ENCODE measurements at places on chromosomes 7 and 10.

- DNase-seq, result no peak
Measured at GRCh38 chr10:122404576-122404975, 30.1 kb downstream of the PLEKHA1 start.

GRCh38 chr7:133854739-133855138 lies 272.4 kb upstream of the LRGUK start:
- no peak for DNase-seq

DNA sequence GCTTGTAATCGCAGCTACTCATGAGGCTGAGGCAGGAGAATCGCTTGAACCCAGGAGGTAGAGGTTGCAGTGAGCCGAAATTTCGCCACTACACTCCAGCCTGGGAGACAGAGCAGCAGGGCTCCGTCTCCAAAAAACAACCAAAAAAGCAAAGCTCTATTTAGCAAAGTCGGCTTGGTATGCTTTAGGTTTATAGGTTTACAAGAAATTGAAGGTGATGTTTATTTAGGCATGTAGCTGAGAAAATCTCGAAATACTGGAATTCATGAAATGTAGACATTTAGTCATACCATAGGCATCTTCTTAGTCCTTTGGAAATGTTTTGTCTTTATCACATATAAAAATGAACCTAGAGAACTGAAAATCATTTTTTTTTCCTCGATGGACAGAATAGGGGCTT lies 453.8 kb upstream of the ANKRD30A start:
- DNase-seq, result no peak

DNA sequence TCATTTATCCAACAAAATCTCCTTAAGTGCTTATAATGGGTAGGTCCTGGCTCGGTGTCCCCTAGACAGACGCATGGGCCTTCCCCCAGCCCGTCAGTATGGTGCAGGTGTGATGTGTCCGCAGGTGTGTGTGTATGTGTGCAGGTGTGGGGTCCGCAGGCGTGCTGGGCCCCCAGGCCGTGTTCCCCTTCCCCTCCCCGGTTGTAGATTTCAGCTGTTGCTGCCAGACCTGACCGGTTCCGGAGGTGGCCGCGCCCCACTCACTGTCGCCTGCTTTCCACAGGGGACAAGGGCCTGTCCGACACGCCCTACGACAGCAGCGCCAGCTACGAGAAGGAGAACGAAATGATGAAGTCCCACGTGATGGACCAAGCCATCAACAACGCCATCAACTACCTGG lies 50.5 kb downstream of the FIGNL1 start:
- no peak for DNase-seq

- DNase-seq, result no peak
Measured at GRCh38 chr7:105935250-105935649, 27.8 kb upstream of the CDHR3 start.

- DNase-seq, result peak; percentile 19
Measured at GRCh38 chr10:110425684-110426293, 71.9 kb upstream of the DUSP5 start.

- DNase-seq, result no peak
Measured at GRCh38 chr7:136078630-136079029, 101.5 kb upstream of the MTPN start.

DNA sequence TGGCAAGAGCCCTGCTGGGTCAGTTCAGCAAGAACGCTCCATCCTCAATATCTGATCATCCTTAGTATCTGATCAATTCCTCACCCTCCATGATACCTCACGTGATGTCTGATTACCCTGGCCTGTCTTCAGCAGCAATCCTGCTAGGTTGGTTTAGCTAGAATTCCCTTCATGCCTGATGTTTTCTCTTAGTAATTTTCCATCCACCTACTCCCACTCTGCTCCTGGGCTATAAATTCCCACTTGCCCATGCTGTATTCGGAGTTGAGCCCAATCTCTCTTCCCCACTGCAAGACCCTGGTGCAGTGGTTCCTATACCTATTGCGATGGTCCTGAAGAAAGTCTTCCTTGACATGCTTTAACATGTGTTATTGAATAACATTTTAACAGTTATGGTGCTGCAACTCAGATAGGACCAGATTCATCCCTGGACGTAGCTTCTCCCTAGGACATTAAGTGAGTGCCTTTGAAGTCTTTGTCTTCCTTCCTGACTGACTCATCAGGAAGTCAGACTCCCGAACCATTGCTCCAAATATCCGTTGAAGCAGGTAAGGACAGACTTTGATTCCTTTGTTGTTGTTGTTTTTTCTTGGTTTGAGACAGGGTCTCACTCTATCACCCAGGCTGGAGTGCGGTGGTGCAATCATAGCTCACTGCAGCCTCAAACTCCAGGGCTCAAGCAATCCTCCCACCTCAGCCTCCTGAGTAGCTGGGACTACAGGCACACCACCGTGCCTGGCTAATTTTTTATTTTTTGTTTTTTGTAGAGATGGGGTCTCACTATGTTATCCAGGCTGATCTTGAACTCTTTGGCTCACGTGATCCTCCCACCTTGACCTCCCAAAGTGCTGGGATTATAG lies 29.4 kb upstream of the CLDN3 start:
- no peak for DNase-seq

DNA sequence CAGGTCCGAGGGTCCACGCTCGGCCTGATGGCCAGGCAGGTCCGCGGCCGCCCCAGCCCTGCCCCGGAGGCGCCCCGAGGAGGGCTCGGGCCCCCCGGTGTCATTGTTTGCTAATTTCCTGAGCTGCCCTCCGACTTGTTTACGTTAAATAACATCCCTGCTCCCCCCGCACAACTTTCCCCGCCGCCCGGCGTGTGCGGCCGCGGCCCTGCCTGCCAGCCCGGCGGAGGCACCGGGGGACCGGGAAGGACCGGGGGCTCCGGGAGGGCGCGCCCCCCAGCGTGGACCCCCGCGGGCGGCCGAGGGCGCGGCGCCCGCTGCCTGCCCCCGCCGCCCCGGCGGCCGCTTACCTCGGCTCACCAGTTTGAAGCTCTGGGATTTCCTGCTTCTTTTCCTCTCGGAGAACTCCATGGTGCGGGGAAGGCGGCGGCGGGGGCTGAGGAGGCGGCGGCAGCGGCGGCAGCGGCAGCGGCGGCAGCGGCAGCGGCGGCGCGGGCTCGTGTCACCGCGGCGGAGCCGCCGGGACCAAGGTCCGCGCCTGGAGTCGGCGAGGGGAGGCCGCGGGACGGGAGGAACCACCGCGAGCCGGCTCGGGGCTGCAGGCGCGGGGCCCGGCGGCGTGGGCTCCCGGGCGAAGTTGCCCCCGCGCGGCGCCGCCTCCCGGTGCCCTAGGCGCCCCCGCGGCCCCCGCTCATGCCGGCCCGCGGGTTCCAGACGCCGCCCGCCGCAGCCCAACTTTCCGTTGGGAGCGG lies 515 bp downstream of the BEND7 start:
- DNase-seq, result no peak

- no peak for DNase-seq
Measured at GRCh38 chr10:106134326-106135000, 1030.0 kb downstream of the SORCS1 start.

- DNase-seq, result no peak
Measured at GRCh38 chr10:55500931-55501559, 700.0 kb upstream of the PCDH15 start.

DNA sequence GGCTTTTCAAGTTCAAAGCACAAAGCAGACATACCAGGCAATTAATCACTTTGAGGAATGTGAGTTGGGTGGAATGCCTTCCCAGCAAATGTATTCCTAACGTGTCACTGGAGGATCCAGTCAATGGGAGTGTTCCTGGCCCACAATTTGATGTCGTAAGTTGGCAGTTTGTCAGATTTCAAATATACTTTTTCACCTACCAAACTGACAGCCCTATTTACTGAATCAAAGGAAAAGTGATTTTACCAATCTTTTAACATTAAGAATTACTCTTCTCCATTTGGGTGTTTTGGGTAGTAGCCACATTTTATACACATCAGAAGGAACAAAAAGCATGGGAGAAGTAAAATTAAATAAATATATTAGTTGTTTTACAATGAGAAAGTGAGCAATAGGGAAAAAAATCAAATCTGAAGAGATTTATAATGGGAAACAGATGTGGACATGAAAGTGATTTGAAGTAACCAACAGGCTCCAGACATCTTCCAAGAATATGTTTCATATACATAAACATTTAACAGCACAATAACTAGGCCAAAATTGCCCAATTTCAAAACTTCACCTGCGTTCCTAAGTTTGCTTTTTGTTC lies 222.9 kb downstream of the MTERF1 start:
- DNase-seq, result no peak

- DNase-seq, result no peak
Measured at GRCh38 chr10:27714349-27714748, 31.3 kb downstream of the MKX start.

GRCh38 chr10:25555865-25556264 lies 378.2 kb upstream of the MYO3A start:
- DNase-seq, result no peak

DNA sequence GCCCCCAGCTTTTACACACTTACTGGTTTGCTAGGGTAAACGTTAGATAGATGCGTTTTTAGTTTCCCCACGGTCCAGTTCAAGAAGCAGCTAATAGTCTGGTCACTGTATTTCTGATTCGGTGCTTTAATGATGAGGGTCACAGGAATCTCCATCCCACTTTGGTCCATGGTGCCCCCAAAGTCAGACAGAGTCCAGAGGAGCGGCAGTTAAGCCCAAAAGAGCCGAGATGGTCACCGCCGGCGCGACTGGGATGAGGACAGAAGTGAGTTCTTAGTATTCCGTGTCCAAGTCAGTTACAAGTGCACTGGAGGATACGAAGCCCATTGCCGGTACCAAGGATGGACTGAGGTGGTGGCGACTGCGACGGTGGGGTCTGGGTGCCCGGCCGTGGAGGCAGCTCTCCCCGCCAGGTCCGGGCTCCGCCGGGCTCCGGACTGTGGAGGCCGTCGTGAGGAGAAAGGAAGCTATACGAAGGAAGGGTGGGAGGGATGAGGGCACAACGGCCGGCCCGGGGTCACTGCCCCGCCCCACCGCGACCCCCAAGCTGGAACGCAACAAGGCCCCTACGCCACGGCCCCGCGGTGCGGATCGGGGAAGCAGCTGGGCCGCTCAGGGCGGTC lies 663 bp downstream of the HERPUD2 start:
- no peak for DNase-seq

- peak; percentile 82 for DNase-seq
Measured at GRCh38 chr10:62779487-62780248, 24.9 kb upstream of the ADO start.

DNA sequence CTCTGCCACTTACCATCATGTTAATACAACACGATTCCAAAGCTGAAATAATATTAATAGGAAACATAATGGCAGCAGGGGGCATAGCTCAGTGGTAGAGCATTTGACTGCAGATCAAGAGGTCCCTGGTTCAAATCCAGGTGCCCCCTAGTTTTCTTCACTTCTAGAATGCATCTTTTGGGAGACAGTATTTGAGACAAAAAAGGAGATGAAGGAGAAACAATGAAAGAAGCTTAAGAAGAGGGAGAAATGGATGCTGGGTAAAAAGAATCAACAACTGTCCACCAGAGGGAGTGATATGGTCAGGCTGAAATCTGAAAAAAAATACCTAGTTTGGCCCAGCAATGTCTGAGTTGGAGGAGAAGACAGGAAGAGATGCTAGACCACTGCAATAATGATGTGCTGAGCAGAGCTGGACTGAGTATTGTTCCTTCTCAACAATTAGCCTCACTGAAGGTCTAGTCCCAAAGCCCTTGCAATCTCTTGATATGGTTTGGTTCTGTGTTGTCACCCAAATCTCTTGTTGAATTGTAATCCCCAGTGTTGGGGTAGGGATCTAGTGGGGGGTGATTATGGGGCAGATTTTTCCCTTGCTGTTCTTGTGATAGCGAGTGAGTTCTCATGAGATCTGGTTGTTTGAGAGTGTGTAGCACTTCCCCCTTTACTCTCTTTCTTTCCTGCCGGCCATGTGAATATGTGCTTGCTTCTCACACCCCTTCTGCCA lies 48.3 kb downstream of the ZNF783 start:
- no peak for DNase-seq

GRCh38 chr7:30412782-30413504 lies 65.6 kb downstream of the NOD1 start:
- DNase-seq, result no peak

- DNase-seq, result no peak
Measured at GRCh38 chr10:67327626-67328535, 368.1 kb downstream of the CTNNA3 start.

DNA sequence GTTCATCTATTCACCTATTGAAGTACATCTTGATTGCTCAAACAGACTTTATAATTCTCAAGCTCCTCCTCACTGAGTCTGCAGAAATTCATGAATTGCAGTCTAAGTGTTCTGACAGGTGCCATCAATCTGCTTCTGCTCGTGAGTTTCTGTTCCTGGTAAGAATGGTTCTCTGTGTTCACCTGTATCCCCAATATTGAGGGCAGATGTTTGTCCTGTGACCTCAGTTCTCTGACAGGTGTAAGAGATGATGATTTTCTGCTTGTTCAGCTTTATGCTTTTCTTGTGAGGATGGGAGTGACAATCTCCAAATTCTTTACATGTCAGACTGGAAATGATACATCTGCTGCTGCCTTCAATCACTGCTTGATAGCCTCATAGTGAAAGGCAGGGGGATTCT lies 736.9 kb upstream of the COBL start:
- no peak for DNase-seq

DNA sequence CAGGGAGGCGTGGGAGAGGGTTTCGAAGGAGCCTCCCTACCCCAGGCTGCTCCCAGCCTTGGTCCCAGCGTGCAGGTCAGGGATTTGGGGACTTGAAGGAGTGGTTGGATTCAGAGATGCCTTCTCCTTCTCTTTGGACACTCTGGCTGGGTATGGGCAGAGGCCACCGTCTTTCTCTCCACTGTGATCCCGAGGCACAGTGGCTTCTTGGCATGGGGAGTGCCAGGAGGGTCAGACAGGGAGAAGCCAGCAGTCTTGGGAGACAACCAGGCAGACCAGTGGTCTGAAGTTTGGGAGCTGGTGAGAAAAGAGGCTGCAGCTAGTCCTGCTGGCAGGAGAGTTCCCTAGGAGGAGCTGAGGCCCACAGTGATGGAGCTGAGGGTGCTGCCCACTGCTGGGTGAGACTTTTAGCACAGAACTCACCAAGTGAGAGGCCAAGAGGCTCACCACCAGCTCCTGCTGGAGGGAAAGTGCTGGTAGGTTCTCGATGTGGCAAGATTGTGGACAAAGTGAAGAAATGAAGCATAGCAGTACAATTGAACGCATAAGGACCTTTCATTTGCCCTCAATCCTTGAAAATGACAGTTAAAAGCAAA lies 35.2 kb upstream of the WDFY4 start:
- no peak for DNase-seq

DNA sequence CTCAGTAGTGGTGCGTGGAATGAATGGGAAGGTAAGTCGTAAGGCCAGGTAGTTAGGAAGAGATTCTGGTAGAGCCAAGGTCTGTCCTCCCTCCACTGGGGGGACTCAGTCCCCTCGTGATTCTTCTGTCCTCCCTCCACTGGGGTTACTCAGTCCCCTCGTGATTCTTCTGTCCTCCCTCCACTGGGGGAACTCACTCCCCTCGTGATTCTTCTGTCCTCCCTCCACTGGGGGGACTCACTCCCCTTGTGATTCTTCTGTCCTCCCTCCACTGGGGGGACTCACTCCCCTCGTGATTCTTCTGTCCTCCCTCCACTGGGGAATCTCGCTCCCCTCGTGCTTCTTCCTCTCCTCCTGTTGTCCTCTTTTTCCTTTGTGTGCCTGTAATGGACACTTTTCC lies 125.1 kb downstream of the CELF2 start:
- no peak for DNase-seq
